ENCODE measurements at places on chromosomes 4 and X. TPM values are rescaled to one million over a fixed set of nuclear protein-coding genes. Genes with fewer than 3 reads are reported as not detected.

DNA sequence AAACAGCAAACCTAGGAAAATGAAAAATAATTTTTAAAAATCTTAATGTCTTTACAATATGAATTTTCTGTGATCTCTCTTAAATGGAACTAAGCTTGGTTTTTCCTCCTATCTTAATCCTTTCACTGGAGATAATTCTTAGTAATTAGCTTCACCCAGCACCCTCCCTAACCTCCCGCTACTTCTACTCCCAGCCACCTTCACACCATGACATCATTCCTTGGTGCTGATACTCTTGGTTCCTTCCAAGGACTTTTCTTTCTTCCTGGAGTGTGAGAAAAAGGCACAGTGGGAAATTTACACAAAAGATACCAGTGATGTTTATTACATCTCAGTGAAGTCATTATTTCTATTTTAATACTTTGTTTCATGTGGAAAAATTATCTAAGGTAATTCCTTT is 163.6 kb upstream of the PLAC1 start:
- H3K36me3 ChIP-seq, result peaks cover 2% of the 10 kb centered on the region
- no peaks in the 10 kb centered on the region for H3K27me3 ChIP-seq
- no peaks in the 10 kb centered on the region for H3K4me1 ChIP-seq
- DNase-seq, result no peak
- no peak overlapping the region for H3K27ac ChIP-seq
- H3K4me3 ChIP-seq, result no peak overlapping the region

- DNase-seq, result no peak
- no peaks in the 10 kb centered on the region for H3K27me3 ChIP-seq
- H3K4me3 ChIP-seq, result no peak overlapping the region
- H3K4me1 ChIP-seq, result no peaks in the 10 kb centered on the region
- no peaks in the 10 kb centered on the region for H3K36me3 ChIP-seq
- no peak overlapping the region for H3K27ac ChIP-seq
Observed at GRCh38 chr4:28341784-28342183, 1481.1 kb downstream of the STIM2 start.

DNA sequence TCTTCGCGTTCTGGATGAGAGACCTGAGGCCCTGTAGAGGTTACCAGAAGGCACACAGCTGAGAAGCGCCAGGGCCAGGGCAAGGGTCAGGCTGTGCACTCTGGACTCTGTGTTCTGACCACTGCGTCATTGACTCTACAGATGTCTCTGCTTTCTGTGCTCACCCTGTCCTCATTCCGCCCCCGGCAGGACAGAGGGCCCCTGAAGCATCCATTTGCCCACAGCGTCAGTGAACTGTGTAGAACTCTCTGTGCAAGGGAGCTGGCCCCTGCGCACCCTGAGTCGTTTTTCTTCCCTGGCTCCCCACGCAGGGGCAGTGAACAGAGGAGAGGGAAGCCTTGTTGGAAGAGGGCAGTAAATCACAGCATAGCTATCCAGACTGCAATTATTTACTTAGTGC is 6.1 kb upstream of the WAS start:
- no peaks in the 10 kb centered on the region for H3K36me3 ChIP-seq
- no peaks in the 10 kb centered on the region for H3K4me1 ChIP-seq
- H3K27me3 ChIP-seq, result no peaks in the 10 kb centered on the region
- H3K27ac ChIP-seq, result no peak overlapping the region
- DNase-seq, result no peak
- no peak overlapping the region for H3K4me3 ChIP-seq

DNA sequence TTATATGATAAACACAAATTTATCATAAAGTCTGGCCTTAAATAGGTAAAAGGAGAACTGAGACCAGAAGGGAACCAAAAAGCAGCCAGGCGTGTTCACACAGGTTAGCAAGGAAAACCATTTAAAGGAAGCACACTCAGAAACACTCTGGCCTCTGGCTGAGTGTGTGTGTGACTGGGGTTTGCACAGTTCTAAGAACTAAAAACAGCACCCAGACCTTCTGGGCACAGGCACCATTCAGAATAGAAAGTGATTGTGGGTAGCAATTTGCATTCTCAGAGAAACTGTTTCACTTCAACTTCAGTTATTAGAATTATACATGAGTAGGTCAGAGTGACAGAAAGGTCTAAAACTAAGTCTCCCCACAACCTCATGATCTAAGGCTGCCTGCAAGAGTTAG is 10.0 kb downstream of the GPR82 start:
- H3K27ac ChIP-seq, result peak overlapping the region; percentile 58
- peak; percentile 83 for DNase-seq
- H3K27me3 ChIP-seq, result no peaks in the 10 kb centered on the region
- H3K4me1 ChIP-seq, result peaks cover 23% of the 10 kb centered on the region
- no peaks in the 10 kb centered on the region for H3K36me3 ChIP-seq

Gene CSAG1
- not detected for total RNA-seq

Gene RRH
- total RNA-seq, result 0.64 TPM

DNA sequence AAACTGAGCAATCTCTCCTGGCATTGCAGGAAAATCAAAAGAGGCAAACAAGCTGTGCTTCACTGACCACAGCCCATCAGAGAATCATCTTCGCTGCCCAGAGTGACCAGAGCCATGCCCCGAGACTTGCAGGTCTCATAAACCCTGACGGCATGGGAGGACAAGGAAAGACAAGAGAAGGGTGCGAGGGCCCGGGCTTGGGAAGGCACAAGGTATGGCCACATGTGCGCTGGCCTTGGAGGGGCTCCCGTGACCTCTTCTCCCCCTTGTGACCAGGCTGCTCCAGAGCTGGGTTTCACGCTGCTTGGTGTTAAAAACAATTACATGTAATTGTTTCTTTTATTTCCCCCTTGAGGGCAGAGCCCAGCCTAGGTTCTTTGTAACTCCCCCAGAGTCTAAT is 20.8 kb downstream of the DCTD start:
- DNase-seq, result no peak
- H3K27ac ChIP-seq, result no peak overlapping the region
- no peaks in the 10 kb centered on the region for H3K27me3 ChIP-seq
- H3K4me3 ChIP-seq, result no peak overlapping the region
- peaks cover 2% of the 10 kb centered on the region for H3K36me3 ChIP-seq

Gene SATL1
- total RNA-seq, result not detected

- H3K27me3 ChIP-seq, result no peaks in the 10 kb centered on the region
- no peak overlapping the region for H3K4me3 ChIP-seq
- peaks cover 49% of the 10 kb centered on the region for H3K36me3 ChIP-seq
- no peaks in the 10 kb centered on the region for H3K4me1 ChIP-seq
- no peak overlapping the region for H3K27ac ChIP-seq
- peak; percentile 87 for DNase-seq
Observed at GRCh38 chr4:1693131-1693896, 9.2 kb upstream of the FAM53A start.

DNA sequence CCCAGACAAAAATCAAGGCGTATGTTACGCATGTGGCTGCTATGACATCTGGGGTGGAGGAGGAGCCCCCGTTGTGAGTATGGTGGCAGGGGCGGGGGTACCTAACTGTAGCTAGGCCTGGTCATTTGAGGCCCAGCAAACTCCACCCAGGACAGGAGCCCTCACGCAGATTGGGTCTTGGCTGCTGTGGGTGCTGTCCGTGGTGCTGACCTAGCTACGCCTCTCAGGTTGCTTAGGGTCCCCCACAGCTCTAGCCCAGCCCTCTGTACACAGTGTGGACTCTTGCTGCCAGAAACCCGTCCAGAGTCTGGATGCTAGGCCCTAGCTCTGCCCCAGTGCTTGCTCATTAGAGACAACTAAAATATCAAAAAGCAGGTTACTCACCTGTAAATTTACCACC is 146.7 kb upstream of the PSAPL1 start:
- H3K36me3 ChIP-seq, result no peaks in the 10 kb centered on the region
- no peak overlapping the region for H3K27ac ChIP-seq
- no peak for DNase-seq

- no peak overlapping the region for H3K27ac ChIP-seq
- no peak for DNase-seq
- H3K4me1 ChIP-seq, result no peaks in the 10 kb centered on the region
- no peaks in the 10 kb centered on the region for H3K27me3 ChIP-seq
Observed at GRCh38 chr4:169059306-169060211, 49.5 kb upstream of the CBR4 start.

Gene SRD5A3
- total RNA-seq, result 3.6 TPM

GRCh38 chr4:75644095-75644494 is 13.8 kb upstream of the CDKL2 start:
- H3K36me3 ChIP-seq, result peaks cover 45% of the 10 kb centered on the region
- no peak for DNase-seq
- peak overlapping the region; percentile 1 for H3K27ac ChIP-seq
- no peaks in the 10 kb centered on the region for H3K4me1 ChIP-seq

DNA sequence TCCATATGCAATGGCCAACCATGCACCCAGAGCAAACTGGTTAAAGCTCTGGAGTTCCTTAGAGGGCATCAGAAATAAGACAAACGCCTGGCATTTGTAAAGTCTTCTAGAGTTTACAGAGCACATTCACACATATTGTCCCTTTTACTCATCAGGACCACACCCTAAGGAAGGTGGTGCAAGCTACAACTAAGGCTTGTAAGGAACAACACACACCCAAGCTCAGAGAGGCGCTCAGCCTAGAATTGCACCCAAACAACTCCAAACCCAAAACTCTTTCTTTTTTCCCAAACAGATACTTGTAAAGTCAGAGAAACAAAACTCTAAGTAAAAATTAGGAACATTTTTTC is 46.1 kb downstream of the SMPX start:
- H3K27me3 ChIP-seq, result no peaks in the 10 kb centered on the region
- no peak for DNase-seq
- H3K36me3 ChIP-seq, result no peaks in the 10 kb centered on the region
- no peak overlapping the region for H3K27ac ChIP-seq
- H3K4me1 ChIP-seq, result no peaks in the 10 kb centered on the region

GRCh38 chr4:10198365-10198764 is 81.8 kb upstream of the WDR1 start:
- no peak for DNase-seq
- H3K4me3 ChIP-seq, result no peak overlapping the region
- H3K4me1 ChIP-seq, result no peaks in the 10 kb centered on the region

GRCh38 chr4:74097631-74098426 is 1.2 kb downstream of the CXCL2 start:
- H3K27ac ChIP-seq, result no peak overlapping the region
- H3K4me3 ChIP-seq, result no peak overlapping the region
- peaks cover 32% of the 10 kb centered on the region for H3K27me3 ChIP-seq

GRCh38 chrX:71053217-71053621 is 14.9 kb downstream of the SNX12 start:
- H3K27ac ChIP-seq, result peak overlapping the region; percentile 23
- H3K27me3 ChIP-seq, result no peaks in the 10 kb centered on the region
- H3K36me3 ChIP-seq, result peaks cover 4% of the 10 kb centered on the region
- peaks cover 3% of the 10 kb centered on the region for H3K4me1 ChIP-seq
- DNase-seq, result peak; percentile 32
- H3K4me3 ChIP-seq, result no peak overlapping the region

GRCh38 chrX:100615005-100615404 is 21.6 kb downstream of the TSPAN6 start:
- peak; percentile 39 for DNase-seq
- H3K27me3 ChIP-seq, result peaks cover 3% of the 10 kb centered on the region
- no peaks in the 10 kb centered on the region for H3K36me3 ChIP-seq
- H3K27ac ChIP-seq, result no peak overlapping the region

Gene H2BW2
- not detected for total RNA-seq

DNA sequence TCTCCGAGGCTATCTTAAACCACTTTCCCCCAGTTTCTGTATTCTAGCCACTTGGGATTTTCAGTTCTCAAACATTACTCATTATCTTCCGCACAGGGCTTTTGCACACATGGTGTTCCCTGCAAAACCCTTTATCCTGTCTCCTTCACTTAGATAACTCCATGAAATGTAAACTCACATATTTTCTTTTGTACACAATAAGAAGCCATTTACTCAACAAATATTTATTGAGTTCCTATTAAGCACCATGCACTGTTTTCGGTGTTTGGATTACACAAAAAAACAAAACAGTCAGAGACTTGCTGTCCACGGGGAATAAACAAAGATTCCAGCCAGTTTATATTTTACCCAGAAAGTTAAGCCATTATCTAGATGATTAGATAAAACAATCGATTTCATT is 42.5 kb upstream of the UNC5C start:
- H3K27ac ChIP-seq, result no peak overlapping the region
- H3K4me1 ChIP-seq, result no peaks in the 10 kb centered on the region
- no peaks in the 10 kb centered on the region for H3K27me3 ChIP-seq
- no peak overlapping the region for H3K4me3 ChIP-seq
- DNase-seq, result no peak
- no peaks in the 10 kb centered on the region for H3K36me3 ChIP-seq

Gene ANOS1
- total RNA-seq, result 0.10 TPM

DNA sequence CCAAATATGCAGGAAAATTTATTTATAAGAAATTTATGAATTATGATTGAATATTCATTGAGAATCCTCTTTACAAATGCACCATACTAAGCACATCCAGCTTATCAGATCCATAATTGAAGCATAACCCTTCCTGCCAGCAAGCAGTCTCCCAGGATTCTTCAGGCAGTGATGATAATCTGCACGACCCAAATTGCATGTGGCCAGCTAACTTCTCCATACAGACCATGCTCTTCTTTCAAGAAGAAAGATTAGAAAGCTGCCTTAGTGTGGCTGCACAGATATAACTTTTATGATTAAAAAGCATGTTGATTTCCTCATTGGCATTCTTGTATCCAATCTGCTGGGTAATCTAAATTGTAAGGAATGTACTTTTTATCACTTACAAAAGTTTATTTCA is 3.3 kb upstream of the CBR4 start:
- H3K4me3 ChIP-seq, result no peak overlapping the region
- H3K27ac ChIP-seq, result no peak overlapping the region
- H3K36me3 ChIP-seq, result no peaks in the 10 kb centered on the region
- peaks cover 13% of the 10 kb centered on the region for H3K4me1 ChIP-seq
